Thoracic aorta (tissue), 2 donors: ENCODE measurements at places on chromosomes 5 and 9.

GRCh38 chr5:172806897-172807672, 27.0 kb upstream of the ERGIC1 start:
- DNase-seq = peak; percentile 82

DNA sequence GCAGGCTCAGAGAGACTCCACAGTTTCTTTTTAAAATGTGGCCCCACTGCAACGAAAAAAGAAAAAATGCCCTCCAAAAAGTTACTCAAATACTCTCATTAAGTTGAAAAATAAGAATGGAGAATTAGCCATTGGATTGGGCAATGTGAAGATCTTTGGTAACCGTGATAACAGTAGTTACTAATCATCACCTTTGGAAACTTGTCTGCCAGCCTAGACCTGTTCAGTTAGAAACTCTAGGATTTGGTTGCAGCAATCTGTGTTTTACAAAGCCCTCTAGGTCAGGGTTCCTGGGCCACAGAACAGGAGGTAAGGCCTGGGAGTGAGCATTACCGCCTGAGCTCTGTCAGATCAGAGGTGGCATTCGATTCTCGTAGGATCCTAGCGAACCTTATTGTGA, 34.2 kb downstream of the VPS13A start:
- DNase-seq = no peak

DNA sequence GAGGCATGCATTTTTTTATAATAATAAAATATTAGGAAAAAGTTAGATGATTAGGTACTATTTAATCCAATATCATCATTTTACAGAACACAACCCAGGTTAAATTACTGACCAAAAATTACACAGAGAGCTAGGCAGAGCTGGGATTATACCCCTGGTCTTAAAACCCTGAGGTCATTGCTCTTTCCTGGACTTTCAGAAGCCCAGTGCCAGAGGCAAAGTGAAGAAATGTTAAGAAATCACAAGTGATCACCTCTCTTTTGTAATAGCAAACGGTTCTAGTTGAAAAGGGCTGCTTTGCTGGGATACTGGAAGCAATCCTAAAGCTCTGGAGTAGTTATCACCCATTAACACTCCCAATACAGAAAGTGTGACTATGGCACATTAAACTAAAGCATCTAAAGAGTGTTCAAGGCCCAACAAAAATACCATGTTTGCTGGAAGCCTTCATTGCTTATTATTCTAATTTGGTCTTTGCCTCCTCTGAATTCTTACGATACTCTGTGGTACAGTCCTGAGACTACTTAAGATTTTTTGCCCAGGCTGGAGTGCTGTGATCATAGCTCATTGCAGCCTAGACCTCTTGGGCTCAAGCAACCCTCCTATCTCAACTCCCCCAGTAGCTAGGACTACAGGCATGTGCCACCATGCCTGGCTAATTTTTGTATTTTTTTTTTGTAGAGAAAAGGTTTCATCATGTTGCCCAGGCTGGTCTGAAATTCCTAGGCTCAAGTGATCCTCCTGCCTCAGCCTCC, 575.9 kb downstream of the RAB3C start:
- no peak for DNase-seq

GRCh38 chr9:131361202-131361833, 32.6 kb upstream of the PRRC2B start:
- DNase-seq = no peak

GRCh38 chr5:122126177-122126755, 3.1 kb upstream of the ZNF474 start:
- no peak for DNase-seq

GRCh38 chr5:10678244-10678643, 82.8 kb downstream of the DAP start:
- DNase-seq = no peak

- no peak for DNase-seq
Measured at GRCh38 chr9:126411225-126411947, 84.8 kb downstream of the MVB12B start.

DNA sequence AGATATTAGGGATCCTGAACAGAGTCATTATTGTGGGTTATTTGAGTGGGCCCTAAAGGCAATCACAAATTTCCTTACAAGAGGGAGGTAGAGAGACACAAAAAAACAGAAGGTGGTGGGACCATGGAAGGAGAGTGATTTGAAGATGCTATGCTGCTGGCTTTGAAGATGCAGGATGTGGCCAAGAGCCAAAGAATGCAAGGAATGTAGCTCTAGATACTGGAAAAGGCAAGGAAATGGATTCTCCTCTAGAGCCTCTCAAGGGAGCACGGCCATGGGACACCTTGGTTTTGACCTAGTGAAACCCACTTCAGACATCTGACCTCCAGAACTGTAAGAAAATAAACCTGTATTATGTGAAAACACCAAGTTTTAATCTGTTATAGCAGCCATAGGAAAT, 53.8 kb downstream of the TTC39B start:
- DNase-seq = no peak

DNA sequence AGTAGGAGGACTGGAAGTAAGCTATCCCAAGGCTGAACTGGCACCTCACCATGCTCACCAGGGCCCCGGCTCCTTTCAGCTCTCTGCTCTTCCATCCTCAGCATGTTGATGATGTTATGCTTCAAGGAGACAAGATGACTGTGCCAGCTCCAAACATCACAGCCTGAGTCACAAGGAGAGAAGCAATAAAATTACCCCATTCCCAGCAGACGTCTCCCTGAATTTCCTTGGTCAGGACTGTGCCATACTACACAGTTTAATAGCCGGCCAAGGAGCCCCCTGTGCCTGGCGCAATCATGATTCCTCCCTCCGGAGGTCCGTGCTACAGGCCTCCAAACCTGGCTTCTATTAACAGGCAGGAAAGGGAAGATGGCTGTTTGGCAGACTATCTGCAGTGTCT, 51.2 kb upstream of the ROR2 start:
- no peak for DNase-seq

DNA sequence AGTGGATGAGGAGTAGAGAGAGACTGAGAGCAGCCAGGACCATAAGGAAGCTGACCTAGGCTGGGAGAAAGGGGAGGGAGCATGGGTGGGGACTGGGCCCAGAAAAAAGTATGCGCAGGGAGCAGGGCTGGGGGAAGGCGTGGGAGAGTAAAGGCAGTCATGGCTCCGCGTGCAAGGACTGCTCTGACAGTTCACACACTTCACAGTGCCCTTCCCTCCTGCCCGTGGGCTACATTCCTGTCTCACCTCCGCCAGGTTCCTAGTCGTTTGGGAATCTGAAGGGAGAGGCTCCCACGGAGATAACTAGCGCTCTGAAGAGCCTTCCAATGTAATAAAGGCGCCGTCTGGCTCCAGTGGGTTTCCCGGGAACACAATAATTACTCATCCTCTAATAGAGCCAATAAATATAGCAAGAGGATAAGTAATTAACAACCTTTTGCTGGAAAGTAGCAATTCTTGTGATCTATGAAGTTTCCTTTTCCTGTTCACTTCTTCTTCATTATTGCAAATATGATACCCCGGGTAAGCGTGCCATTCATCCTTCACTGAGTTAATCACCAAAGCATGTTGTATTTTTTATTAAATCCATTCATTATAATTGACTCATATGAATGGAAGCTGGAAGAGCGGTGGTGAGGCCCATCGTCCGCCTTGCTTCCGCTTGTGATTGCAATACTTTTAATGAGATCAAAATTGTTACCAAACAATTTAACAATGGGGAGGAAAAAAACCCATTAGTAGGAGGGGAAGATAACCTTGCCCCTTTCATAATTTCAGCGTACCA, 39.3 kb downstream of the TTLL11 start:
- no peak for DNase-seq

DNA sequence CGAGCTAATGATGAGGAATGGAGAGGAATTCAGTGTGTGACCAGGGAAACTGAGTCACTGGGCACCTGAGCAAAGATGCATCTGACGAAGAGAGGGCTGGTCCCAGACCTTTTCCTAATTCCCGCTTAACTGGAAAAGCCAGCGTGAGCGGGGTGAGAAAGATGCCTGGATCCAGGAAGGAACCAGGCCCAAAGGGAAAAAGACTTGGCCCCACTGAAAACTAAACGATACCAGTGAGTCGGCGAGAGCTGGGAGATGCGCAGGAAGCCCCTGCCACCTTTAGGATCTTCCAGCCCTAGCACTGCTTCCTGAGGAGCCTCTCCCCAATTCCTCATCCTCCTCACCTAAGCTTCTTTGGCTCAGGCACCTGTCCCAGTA, 499 bp upstream of the FCHSD1 start:
- DNase-seq = no peak

DNA sequence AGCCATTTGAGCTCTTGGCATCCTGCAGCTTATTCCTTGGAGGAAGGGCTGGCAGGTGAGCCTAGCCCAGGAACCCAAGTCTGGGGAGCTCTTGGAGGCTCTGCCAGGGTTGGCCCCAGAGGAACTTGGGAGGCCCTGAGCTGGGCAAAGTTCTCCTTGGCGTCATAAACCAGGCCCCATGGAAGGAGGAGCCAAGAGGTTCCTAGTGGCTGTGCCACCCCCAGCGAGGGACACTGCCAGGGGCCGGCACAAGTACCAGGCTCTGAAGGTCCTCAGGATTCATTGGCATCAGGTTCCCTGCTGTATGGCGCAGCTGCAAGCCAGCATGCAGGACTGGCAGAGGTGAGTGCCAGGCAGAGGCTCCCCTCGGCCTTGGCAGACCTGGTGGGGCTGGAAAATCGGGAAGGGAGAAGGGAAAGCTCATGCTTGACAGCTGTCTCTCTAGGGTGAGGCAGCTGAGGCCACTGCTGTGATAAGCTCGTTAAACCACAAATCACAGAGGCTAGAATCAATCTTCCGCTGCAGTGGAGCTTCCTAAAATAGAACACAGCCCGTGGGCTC, 54.6 kb upstream of the SYNPO start:
- DNase-seq = no peak

- no peak for DNase-seq
Measured at GRCh38 chr9:112411626-112412027, 31.7 kb downstream of the HSDL2 start.

DNA sequence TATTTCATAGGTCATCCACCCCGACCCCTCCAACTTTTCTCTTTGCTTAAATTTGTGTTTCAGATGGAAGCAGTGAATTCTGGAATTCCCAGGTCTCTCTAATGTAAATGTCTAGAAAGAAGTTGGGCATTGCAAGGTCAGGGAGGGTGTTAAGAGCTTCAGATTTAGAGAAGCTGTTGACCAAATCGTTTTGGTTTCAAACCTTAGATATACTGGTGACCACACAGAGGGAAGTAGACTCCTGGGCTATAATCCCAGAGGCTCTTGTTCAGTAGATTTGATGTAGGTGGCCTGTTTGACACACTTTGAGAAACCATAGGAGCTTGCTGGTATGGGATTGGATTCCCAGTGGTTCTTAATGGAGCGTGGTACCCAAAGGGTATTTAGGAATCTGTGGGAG, 137.3 kb upstream of the KLF9 start:
- no peak for DNase-seq

- no peak for DNase-seq
Measured at GRCh38 chr9:80410106-80410505, 838.3 kb downstream of the TLE4 start.

DNA sequence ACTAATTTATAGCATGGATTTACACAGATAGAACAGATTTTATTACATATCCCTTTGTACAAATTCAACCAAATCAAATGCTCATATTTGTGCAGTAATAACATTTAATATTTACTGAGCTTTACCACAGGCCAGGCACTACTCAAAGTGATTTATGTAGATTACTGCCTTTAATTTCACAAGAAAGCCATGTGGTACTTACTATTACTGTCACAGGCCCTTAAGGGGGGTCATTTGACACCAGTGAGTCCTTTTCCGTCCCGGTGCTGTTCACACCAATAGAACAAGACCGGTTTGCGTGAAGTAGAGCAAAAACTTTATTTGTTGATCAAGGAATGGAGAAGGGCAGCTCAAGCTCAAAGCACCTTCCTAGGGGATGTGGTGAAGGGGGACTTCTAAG, 308.5 kb upstream of the KCNN2 start:
- DNase-seq = no peak

DNA sequence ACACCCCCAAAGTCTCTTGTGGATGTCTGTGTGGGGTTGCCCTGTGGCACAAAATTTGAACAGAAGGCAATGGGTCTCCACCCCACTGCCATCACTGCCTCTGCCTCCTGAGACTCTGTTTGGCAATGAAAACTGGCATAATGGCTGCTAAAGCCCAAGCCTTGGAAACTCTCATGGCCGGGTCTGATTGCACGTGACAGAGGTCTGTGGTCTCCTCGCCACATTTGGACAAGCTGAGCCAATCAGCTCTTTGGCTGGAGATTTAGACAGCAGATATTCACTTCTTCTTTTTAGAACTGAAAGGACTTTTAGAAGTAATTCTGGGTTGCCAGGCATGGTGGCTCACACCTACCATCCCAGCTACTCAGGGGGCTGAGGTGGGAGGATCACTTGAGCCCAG, 5.5 kb downstream of the GGTA1 start:
- DNase-seq = no peak

DNA sequence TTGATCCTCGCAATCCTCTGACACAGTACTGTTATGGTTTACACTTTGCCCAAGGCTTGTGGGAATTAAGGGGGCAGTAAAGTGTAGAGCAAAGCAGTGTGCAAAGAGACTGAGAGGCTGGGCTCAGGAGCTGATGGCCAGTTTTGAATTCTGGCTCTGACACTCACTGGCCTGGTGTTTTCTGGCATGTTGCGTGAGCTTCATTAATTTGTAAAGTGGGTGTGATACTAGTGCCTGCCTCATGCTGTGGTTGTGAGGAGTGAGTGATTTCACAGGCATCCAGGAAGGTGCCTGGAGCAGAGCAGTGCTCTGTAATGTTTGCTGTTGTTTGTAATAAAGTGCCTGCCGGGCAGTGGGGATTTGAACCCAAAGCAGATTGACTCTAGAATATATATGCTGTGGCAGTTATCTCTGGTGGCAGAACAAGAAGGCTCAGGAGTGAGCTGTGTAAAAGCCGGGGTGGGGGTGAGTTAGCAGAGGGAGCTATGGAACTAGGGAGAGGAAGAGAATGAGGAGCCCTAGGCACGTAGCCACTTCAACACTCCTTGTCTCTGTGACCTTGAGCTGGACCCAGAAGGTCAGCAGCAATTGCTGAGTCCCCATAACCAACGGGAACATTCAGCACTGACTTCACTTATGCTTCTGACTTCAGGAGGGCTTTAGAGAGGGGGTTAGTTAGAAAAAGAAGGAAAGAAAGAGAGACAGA, 108.5 kb downstream of the DOCK2 start:
- DNase-seq = no peak

GRCh38 chr9:112849363-112849922, 41.2 kb downstream of the SLC46A2 start:
- no peak for DNase-seq

DNA sequence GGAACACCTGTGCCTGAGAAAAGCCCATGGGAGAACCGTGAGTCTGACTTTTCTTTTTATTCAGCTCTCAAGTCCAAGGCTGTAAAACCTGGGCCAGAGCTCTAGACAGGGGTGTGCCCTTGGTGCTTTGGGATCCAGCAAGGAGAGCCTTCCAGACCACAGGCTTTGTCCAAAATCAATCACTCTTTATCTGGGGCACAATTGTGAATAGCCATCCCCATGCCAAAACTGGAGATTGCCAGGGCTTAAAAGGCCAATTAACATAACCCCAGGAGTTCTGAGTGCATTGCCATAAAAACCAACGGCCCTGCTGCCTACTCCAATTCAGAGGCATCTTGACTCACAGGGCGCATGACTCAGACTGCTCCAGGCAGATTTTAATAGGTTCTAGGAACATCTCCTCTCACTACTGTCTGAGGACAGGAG, 391.8 kb downstream of the ARHGEF28 start:
- DNase-seq = no peak
